ENCODE measurements at places on chromosomes 1 and 21.

DNA sequence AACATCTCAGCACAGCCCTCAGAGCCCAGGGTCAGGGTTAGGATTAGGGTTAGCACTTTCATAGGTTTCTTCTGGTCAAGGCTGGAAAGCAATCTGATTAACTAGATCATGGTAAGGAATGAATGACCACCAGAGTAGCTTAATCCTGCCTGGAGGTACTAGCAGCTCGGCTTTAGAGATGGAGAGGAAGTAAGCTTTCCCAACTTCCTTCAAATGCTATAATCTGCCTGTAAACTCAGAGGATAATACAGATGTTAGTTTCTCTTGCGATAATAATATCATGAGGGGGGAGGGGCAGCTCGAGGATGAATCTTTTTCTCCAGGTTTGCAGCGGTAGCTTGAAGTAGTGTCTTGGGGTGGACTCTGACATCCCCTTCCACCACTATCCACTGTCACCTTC is 194.9 kb downstream of the HIVEP3 start:
- no peak for DNase-seq

DNA sequence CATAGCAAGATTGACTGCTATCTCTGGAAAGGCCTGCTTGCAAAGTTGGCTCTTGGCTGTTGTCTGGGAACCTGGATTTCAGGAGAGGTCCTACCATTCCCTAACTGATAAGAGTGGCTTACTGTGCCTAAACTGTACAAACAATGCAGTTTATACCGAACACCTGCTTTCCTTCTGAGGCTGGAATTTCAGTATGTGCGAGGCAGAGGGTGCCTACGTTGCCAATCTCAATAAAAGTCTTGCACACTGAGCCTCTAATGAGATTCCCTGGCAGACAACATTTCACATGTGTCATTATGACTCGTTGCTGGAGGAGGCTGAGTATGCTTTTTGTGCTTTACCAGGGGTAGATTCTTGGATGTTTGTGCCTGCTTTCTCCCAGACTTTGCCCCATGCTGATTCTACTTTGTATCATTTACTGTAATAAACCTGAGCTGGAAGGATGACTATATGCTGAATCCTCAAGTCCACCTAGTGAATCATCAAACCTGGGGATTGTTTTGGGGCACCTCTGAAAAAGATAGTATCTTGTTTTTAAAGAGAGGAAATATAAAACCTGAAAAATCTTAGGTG is 58.9 kb upstream of the GNG4 start:
- DNase-seq: no peak

DNA sequence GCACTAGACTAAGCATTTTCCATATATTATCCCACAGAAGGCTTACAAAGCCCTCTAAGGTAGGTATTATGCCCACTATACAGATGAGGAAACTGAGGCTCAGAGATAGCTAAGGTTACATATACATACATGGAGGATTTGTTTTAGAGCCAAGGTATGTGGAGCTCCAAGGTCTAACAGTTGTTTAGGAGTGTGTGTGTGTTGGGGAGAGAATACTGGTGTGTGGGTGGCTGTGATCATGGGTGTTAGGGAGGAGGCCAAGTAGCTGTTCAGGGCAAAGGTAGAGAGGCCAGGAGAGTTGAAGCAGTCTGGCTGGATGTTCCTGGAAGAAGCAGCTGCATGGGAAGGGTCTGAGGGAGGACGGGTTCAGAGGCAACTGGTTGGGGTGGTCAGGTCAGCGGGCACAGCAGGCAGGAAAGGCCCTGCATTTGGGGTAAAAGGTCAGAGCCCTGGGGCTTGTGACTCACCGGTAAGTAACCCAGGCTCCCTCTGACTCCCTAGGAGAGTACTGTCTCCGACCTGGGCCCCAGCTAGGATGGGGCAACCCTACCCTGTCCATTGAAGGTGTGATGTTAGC is 5.1 kb upstream of the LDLRAP1 start:
- no peak for DNase-seq

- no peak for DNase-seq
These were observed 4.3 kb upstream of the CLEC20A start for GRCh38 chr1:178500936-178501554.
